ENCODE measurements at places on chromosomes 6 and 20.
A peak's percentile ranks its signal among the peaks of the same experiment; 100 is the strongest.

DNA sequence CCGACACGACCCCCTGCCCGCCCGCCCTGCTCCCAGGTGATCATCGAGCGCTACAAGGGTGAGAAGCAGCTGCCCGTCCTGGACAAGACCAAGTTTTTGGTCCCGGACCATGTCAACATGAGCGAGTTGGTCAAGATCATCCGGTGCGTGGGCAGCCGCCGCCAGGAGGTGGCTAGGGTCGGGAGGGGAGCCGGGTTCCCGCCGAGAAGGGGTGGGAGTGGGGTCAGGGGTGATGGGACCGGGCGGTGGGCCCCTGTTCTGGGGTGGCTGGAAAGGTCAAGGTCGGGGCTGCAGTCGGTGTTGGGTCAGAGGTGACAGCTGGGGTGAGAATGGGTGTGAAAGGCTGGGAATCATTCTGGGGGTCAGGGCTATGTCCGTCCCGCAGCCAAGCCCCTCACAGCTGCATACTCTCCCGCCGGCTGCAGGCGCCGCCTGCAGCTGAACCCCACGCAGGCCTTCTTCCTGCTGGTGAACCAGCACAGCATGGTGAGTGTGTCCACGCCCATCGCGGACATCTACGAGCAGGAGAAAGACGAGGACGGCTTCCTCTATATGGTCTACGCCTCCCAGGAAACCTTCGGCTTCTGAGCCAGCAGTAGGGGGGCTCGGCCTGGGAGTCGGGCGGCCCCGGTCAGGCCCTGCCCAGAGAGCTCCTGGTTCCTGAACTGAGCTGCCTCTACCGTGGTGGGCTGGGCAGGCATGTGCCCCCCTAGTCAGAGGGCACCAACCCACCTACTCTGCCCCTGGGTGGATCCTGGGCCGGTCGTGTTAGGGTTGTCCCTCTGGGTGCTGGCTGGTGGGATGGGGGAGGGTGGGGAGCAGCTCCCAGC is 1.0 kb downstream of the MAP1LC3A start:
- DNase-seq, result no peak

DNA sequence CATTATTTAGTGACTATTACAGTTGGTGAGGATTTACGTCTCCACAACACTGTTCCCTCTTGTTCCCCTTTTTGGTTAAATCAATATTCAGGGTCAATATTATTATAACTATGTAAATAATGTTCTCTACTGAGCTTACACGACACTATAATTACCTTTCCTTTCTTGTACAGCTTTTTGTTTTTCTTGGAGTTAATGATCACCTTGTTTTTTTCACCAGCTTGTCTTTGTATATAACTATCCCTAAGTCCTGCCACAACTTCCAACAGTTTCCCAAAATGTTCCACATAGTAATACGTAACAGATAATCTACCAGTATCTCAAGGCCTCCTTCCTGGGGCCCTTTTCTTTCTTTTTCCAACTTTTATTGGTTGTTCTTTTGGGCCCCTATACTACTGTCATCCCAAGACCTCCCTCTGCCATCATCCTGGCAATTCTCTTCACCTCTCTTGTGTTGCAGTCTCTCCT is 142.0 kb upstream of the SOX4 start:
- DNase-seq, result no peak

DNA sequence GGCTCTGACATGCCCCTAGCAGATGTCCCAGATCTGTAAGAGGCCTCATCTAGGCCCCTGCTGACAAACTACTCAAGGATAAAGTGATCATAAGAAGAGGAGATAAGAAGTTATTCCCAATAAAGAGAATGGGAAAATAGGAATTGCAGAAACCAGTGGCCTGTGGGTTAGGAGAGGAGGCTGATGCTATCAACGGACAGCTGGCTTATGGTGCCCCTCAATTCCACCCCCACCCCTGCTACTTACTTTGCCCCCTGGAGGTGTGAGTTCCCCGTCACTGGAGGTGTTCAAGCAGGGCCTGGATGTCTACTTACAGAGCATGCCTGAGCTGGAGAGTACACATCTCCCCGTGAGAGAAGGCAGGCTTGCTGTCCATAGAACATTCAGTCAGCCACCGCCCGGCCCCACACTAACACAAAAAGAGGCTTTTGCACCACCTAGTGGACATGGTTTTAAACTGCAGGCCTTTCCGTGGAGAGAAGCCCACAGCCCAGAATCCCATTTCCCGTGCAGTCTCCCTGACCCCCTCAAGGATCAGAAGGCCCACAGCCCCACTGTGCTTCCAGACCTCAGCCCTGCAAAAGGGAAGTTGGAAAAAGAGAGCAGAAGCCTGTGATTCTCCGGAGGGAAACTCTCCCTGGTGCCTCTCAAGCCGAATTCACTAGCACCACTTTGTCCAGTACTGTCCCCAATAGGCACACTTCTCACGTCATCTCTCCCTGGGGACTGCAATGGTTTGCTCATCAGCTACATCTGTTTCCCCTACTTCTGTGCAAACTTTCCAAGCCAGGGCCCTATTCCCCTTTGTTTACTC is 23.8 kb upstream of the BNIP5 start:
- DNase-seq, result peak; percentile 35

DNA sequence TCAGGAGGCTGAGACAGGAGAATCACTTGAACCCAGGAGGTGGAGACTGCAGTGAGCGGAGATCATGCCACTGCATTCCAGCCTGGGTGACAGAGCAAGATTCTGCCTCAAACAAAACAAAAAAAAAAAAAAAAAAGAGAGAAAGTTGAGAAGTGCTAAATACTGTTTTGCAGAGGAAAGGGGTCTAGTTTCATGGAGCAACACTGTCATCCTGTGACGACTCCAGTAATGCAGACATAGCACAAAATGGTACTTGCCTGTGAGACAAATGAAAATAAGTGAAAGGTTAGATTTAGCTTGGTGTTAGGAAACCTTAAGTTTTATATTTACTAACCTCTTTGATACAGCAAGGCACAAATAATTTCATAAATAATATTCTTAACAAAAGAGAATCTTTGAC is 29.7 kb downstream of the CEP162 start:
- DNase-seq, result no peak

DNA sequence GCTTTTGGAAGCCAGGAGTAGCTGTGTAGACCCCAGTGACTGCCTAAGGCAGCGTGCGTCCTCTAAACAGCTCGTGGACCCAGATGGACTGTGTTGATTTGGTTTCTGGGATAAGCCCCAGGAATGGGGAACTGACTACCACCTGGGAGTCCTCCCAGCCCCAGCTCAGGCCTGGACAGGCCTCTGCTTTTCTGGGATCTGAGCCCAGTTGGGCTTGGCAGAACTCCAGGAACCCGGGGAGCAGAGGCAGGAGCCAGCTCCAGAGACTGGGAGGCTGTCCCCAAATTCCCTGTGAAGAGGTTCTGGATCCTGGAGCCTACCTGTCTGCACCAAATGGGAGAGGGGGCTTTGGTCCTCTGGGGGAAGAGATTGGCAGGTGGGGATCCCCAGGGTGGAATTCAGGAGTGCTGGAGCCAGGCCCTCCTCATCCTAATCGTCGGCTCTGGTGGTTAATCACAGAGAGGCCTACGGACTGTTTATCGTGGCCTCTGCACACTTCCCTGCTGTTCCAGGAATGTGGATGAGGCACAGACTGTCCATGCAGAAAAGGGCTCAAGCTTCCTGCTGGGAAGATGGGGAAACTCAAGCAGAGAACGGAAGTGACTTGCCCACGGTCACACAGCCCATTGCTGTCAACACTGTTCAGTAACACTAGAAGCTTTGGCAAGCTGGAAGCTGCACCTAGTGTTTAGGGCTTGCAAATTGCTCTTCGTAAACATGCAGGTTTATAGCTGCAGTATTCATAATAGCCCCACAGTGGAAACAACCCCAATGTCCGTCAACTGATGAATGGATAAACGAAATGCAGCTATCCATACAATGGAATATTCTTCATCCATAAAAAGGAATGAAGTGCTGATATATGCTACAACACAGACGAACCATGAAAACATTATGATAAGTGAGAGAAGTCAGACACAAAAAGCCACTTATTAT is 100.6 kb downstream of the KCNB1 start:
- DNase-seq, result no peak

GRCh38 chr6:2542101-2542857 is 208.4 kb downstream of the MYLK4 start:
- no peak for DNase-seq

DNA sequence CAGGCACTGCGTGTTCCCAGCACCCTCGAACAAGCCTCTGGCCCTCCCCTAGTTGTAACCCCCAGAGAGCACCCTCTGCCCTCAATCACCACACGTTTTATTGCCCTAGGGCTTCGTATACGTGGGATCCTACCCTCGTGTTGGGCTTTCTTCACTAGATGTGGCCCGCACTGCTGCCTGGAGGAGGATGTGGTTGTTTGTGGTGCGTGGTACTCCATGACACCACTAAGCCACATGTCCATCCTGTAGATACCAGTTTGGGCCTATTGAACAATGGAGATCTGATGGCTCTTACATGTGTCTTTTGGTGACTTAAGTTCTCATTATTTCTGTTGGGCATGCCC is 17.0 kb downstream of the SLC2A4RG start:
- DNase-seq, result no peak

DNA sequence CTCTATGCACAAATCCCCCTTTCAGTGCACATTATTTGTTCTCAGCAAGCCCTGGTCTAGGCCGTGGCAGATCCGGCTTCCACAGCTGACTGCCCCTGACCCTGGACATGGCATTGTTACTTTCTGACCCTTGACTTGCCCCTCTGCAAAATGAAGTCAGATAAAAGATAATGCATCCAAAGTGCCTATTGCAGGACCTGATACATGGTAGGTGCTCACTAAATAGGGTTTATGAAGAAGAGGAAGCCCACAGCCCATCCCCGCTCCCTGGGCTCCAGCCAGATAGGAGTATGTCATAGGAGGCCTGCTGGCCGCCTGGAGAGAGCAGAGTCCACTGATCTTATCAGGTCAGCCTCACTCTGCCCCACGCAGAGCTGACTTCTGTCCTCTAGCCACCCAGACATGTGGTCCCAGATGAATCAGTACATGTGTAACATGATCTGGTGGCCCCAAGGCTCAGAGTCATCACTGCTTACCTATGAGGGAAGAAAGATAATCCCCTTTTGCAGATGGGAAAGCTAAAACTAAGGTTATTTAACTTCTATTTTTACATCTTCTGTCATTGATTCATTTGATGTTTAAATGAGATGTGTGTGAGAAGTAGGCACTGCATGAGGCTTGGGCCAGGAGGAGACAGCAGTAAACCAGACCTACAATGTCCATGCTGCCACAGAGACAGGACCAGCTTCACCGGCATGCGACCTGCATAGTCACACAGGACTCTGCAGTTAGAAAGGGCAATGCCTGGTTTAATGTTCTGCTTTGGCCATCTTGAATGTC is 20.4 kb downstream of the MAFB start:
- no peak for DNase-seq

GRCh38 chr6:167840160-167840525 is 13.4 kb downstream of the AFDN start:
- DNase-seq, result no peak

DNA sequence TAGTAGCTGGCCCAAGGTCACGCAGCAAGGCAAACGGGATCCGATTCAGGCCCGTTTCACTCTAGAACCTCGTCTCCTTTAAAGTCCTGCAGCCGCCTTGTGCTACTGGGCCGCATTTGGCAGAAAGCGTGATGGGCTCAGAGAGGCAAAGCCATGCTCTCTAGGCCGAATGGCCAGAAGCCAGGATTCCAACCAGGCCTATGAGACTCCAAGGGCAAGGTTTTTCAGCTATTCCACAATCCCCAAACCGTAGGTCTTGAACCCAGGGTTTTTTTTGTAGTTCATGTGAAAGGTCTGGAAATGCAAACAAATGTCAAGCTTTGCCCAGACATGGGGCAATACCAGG is 174.1 kb downstream of the PREX1 start:
- no peak for DNase-seq

DNA sequence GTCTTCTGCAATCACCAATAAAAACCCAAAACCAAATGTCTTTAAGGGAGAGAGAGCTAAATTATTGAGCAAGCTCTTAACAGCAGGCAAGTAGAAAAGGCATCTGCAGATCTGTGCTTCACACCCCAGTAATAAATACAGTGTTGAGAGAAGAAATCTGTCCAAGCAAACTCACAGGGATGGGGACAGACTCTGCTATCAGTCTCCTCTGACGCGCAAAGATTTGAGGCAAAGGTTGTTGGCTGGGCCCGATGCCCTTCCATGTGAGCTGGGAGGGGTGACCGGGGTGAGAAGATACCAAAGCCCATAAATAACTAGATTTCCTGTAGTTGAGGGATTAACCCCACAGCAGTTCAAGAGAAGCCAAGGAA is 315.2 kb upstream of the SOX4 start:
- DNase-seq, result no peak

GRCh38 chr20:54576518-54576917 is 101.1 kb downstream of the DOK5 start:
- no peak for DNase-seq

DNA sequence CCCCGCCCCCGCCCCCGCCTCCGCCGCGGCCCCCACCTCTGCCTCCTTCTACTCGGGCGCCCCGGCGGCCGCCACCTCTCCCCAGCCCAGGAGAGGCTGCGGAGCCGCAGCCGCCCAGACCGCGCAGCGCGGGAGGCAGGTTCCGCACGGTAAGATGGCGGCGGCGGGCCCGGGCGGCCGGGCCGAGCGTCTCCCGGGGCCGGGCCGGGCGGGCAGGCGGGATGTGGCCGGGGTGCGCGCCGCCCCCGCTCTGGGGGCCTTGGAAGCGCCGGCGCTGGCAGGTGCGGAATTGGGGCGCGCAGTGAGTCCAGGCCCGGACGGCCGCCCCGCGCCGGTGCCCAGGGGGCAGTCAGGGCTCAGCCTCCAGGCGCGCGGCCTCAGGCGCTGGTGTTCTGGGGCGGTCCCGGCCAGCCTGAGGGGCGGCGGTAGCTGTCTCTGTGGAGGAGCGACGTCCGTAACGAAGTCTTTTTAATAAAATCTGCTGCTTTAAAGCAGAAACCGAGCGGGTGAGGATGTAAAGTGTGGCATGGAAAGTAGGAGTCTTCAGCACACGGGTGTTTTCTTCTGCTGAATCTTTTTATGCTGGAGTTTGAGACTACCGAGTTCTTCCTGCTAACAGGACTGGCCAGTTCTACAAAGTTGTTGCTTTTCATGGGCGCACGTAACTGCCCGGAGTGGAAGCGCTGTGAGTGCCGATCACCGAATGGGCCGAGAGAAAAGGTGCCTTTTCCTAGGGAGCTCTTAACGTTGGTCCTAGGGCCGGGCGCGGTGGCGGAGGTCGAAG is at the start of gene GID8:
Gene GID8, plus strand, starts transcription at position 43 of the 784 bp plus-strand sequence. CDS start 3,356 bp downstream, outside the sequence.
- no peak for DNase-seq

DNA sequence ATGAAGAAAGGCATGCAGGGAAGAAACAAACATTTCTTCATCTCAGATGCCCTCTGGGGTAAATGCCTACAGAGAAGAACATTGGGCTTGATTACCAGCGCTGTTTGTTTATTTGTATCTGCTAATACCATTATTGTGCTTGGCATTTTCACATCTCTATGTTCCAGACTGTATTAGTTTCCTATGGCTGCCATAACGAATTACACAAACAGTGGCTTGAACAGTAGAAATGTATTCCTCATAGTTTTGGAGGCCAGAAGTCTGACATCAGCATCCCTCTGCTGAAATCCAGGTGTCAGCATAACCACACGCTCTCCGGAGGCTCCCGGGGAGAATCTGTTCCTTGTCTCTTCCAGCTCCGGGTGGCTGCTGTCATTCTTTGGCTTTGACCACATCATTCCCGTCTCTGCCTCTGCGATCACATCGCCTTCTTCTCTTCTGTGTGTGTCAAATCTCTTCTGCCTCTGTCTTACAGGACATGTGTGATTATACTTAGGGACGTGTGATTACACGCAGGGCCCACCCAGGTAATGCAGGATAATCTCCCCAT is 241.6 kb upstream of the SUPT3H start:
- DNase-seq, result no peak

- DNase-seq, result peak; percentile 88
Measured at GRCh38 chr20:34558320-34559218, at the start of gene MAP1LC3A. Gene MAP1LC3A, plus strand, starts transcription at chr20:34558718. Its CDS starts 151 bp downstream, at chr20:34558869.
